ENCODE measurements at places on chromosomes 11 and 22.

DNA sequence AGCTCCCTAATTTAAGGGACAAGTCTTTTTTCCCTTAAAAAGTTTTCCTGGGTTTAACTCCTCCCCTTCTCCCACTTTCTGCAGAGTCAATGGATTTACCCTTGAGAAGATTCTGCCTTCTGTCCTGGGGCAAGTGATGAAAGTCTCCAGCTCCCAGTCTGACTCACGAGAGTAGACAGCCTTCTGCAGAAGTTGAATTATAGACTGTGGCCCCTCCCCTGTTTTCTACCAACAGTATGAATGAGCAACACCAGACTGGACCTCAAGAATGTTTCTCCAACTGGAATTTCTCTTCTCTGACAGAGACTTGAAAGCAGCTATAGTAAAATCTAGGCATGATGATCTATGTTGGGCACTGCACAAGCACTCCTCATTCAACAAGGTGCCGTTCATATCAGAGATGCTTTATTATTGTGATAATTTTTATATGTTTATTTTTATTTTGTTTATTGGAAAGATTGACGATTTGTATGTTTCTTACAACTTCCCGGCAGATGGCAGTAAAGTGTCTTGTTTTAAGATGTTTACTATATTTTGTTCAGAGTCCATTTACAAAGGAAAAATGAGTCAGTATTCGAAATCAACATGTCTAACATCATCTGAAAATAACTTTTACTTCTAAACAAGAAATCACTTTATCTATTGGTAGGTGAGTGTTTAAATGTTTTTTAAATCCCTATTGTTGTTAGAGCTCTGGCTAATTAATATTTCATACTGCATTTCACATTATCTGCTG, 56.6 kb downstream of the LMO2 start:
- peak; percentile 22 for DNase-seq

GRCh38 chr11:92046103-92046502, 178.5 kb upstream of the FAT3 start:
- no peak for DNase-seq

GRCh38 chr11:118689503-118689851, 10.0 kb upstream of the TREH start:
- DNase-seq, result no peak

GRCh38 chr11:96388891-96389719, 607 bp downstream of the CCDC82 start:
- DNase-seq, result no peak

DNA sequence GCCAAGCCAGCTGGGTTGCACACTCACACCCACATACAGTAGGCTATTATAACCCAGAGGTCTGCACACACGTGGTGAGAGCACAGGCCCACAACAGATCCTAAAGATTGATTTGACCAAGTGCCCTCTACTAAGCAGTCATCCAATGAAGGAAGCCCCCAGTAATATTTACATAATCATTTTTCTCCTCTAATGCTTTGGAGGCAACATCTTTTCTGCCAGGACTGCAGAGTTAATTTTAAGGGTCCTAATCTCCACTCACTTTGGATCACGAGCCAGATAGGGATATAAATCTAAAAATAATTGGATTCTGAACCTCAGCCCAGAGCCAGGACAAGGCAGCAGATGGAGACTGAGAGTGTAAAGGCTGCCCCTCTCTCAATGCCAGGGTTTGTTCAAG, 49.1 kb upstream of the MTNR1B start:
- DNase-seq, result no peak

DNA sequence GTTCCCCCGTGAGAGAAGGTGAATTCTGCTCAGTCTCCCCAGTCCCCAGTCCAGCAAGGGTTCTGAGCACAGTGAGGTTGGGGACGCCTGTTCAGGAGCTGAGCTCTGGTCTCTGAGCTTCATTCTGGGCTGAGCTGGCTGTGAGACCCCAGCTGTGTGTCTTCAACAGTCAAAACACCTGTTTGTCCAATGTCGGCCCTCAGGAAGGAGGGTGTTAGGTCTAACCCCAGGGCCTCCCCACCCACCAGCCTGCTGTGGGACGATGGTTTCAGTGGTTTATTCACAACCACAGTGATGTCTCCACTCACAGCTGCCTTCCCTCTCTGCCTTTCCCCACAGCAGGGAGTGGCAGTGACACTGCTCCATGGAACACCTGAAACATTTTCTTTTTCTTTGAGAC, 1282.9 kb downstream of the TBC1D22A start:
- DNase-seq, result no peak

DNA sequence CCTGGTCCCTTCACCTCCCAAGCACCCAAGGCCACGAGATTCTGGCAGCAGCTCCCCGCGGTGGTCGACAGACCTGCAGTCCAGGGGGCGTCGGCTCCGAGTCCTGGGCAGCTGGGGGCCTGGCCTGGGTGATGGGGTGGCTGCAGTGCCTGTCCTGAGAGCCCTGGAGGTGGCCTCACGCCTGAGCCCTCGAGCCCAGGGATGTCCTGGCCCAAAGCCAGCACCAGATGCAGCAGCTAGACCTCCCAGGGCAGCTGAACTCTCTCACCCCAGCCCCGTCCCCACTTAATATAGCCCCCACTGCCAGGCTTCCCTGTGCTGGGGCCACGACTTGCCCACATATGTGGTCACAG, 6.6 kb downstream of the LMNTD2 start:
- no peak for DNase-seq

DNA sequence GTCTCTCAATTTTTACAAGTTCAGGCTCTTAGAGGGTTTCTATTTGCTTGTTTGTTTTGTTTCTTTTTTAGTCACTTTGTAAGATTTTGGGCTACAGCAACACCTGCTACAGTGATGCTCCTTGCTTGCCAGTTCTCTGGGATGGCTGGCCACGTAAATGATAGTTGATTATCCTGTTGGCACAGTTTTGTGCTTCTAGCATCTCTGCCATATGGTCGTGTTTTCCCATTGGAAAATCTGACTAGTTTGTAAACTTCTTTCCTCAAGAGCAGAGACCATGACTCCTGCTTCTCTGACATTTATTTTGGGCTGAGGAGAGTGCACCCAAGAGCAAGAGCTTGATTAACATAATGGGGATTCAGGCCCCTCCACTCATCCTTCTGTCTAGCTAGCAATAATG, 1621.6 kb upstream of the RAG2 start:
- DNase-seq, result no peak

DNA sequence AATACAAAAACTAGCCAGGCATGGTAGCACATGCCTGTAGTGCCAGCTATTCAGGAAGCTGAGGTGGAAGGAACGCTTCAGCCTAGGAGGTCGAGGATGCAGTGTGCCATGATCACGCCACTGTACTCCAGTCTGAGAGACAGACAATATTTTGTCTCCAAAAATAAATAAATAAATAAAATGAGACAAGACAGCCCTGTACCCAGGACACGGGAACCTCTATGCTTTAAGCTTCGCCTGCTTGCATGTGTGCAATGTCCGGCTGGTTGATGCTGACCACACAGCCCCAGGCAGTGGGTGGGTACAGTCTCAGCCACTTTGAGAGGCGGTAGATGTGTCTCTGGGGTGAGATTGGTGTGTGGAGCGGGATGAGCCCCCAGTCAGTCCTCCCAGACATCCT, 52.0 kb upstream of the MPEG1 start:
- DNase-seq, result no peak

DNA sequence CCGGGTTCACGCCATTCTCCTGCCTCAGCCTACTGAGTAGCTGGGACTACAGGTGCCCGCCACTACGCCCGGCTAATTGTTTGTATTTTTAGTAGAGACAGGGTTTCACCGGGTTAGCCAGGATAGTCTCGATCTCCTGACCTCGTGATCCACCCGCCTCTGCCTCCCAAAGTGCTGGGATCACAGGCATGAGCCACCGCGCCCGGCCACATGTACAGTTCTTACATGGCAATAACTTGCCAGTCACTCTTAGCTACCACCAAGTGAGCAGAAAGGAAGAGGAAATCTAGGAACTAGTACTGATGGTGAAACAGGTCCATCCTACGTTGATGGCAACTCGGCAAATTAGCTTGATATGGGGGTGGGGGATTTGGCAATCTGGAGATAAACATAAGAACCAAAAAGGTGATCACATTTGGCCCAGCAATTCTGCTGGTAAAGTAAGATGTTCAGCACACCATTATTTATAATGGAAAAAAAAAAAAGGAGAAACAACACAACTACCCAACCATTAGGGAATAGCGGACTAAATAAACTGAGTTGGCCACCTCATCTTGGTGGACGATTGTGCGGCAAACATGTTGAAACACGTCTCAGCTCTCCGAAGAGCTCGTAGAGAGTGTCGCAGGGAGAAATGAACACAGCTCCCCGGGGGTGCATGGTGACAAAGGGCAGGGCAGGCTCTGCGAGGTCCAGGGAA, 5.3 kb downstream of the NLRP6 start:
- no peak for DNase-seq

- DNase-seq, result no peak
Observed at GRCh38 chr22:24410110-24410856, 17.1 kb upstream of the ADORA2A start.

DNA sequence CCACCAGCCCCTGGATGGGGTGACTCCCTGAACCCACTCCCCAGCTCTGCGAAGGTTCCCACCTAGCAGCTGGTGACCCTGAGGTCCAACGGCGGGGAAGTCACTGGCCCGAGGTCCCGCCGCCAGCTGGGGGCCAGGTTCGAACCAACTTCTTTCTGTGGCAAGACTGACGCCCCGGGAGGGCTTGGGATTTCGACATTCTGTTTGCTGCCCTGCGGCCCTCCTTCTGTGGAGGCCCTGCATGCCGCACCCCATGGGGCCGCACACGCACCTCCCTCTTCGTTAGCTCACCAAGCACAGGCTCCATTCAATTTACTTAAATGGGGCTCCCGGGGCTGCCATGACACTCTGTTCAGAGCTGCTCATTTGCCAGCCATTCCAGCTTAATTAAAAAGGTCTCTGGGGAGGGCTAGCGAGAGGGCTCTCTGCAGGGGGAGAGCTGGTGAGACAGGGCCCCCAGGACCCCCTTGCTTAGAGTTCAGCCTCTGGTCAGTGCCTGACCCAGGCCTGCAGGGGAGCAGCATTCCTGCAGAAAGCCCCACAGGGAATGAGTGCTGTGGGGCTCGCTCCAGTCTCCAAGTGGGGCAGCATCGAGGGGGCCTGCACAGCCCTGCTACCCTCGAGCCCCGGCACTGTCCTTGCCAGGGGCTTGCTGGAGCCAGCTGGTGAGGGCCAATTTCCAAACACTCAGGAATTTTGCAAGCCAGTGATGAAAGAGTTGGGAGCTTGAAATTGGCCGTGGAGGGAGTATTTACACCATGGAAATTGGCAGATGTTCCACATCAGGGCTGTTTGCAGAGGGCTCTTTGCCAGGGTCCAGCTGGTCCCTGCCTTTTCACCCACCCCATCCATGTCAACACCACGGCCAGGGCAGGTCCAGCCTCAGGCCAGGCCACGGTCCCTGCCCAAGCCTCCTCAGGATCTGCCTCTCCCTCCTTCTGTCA, 80.8 kb downstream of the CACNA1I start:
- no peak for DNase-seq

GRCh38 chr11:65781152-65781961, 581 bp upstream of the AP5B1 start:
- no peak for DNase-seq

DNA sequence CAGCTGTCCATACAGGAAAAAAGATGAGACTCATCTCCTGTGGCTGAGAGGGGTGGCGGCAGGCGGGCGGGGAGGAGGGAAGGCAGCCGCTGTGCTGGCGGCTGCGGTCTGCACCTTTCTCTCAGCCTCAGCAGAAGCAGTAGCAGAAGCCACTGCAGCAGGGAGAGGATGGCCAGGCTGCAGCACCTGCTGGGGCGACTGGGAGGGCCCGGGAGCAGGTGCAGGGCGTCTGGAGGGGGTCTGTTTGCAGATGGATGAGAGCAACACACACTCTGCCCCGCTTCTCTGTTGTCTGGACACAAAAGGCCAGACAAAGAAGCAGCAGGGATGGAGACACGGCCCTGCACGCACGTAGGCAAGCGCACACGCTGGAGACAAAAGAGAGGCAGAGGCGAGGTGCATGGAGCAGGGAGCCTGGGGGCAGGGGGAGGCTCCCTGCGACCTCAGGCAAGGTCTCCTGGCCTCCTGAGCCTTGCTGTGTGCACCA, 9.3 kb upstream of the MIAT start:
- peak; percentile 23 for DNase-seq

DNA sequence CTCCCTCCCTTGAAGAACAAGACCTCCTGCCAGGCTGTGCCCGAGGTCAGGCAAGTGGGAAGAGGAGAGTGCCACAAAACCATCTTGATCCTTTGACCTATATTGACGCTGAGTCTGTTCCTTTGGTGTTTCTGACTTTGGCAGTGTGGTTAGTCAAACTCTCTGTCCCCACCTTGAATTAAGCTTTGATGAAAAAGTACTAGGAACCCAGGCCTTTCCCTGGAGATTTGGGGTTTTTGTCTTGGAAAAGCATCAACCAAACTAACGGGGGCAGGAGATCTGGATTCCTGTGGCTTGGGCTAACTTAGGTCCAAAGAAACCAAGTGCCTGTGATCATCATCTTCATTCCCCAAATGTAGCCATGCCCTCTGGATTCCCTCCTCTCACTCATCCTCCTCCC, 40.4 kb downstream of the ARFGAP2 start:
- DNase-seq, result no peak

DNA sequence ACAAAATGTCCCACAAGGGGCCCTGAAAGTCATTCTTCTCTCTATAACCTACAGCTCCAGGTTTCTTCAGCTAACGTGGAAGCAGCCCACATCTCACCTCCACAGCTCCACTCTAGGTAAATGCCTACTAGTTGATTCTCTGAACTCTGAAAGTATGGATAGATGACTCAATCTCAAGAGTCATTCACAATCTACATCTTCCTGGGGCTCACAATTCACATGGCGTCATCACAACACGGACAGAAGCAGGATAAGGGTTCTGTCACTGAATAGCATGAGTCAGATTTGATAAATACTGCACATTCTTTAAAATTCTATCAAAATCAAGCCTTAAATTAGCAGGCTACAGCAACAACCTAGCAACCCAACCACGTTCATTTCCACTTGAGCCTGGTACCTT, 96.3 kb downstream of the PLEKHA7 start:
- no peak for DNase-seq

GRCh38 chr11:96863520-96863919, 473.7 kb downstream of the JRKL start:
- DNase-seq, result no peak

- no peak for DNase-seq
Observed at GRCh38 chr22:42202669-42203068, 67.8 kb downstream of the TCF20 start.

DNA sequence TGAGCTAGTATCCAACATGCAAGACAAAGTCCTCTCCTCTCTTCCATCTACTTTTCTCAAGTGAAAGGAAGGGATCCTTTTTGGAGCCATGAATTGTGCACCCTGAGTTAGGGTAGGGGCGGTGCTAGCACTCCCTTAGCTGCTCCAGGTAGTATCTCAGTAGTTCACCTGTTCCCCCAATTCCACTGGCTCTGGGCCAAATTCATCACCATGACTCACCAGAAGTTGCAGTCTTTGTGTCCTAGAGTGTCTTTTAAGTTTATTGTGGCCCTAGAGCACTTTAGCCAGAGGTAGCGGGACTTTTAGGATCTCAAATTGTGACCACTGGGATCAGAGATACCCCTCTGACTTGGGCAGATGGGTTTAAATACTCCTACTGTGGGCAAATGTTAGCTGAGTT, 398.6 kb upstream of the ANO5 start:
- no peak for DNase-seq

Data from AML-193 (cell line).